Cortex of kidney (tissue), 1 donor: ENCODE measurements at places on chromosomes 11 and 22.

GRCh38 chr11:17063171-17064002 lies 14.1 kb downstream of the RPS13 start:
- no peak for DNase-seq

- no peak for DNase-seq
Observed at GRCh38 chr22:33923660-33924246, 3.5 kb upstream of the LARGE1 start.

GRCh38 chr11:7484645-7485044 lies 661 bp upstream of the OLFML1 start:
- DNase-seq = no peak

DNA sequence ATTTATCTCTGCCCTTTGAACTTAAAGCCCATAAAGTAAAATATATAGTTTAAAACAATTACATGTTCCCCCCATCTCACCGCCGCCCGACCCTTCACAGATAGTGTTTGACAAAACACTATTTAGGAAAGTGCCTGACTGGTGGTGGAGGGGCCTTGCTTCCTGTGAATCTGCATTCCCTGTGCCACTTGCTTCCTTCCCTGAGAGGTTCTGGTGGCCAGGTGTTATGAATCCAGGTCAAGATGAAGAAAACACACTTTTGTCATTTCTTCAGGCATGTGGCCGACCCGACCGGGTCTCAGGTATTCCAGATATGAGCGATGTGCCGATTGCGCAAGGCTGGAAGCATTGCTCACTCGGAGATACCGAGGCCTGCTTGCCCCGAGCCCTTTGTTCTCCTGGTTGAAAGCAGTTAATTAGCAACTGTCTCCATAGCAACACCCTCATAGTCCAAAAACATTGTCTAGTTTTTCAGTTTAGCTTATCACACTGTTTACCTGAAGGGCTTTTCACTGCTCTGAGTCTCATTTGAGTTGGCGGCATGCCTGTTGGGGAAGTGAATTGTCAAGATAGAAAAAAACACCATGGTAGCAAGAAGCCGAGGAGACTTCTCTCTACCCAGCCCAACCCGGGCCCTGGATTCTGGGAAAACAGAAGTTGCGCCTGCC lies 128.3 kb downstream of the TEAD1 start:
- no peak for DNase-seq

GRCh38 chr22:22424210-22424800 lies 84.2 kb downstream of the ZNF280B start:
- no peak for DNase-seq

GRCh38 chr22:49970528-49971231 lies 10.1 kb downstream of the PIM3 start:
- no peak for DNase-seq

GRCh38 chr11:59894616-59895015 lies 16.0 kb downstream of the OOSP3 start:
- DNase-seq = no peak

GRCh38 chr22:50342651-50343540 lies at the start of gene PPP6R2:
Gene PPP6R2, plus strand, starts transcription at chr22:50343327. Its CDS starts 50,582 bp downstream, at chr22:50393909.
- DNase-seq = no peak

- DNase-seq = no peak
Observed at GRCh38 chr11:106403751-106404150, 326.3 kb downstream of the AASDHPPT start.
